HAP-1 (cell line): ENCODE measurements at places on chromosomes 7 and 10.
A peak's percentile ranks its signal among the peaks of the same experiment; 100 is the strongest.

- no peak for DNase-seq
Observed at GRCh38 chr10:124649214-124649613, 95.0 kb downstream of the FAM53B start.

DNA sequence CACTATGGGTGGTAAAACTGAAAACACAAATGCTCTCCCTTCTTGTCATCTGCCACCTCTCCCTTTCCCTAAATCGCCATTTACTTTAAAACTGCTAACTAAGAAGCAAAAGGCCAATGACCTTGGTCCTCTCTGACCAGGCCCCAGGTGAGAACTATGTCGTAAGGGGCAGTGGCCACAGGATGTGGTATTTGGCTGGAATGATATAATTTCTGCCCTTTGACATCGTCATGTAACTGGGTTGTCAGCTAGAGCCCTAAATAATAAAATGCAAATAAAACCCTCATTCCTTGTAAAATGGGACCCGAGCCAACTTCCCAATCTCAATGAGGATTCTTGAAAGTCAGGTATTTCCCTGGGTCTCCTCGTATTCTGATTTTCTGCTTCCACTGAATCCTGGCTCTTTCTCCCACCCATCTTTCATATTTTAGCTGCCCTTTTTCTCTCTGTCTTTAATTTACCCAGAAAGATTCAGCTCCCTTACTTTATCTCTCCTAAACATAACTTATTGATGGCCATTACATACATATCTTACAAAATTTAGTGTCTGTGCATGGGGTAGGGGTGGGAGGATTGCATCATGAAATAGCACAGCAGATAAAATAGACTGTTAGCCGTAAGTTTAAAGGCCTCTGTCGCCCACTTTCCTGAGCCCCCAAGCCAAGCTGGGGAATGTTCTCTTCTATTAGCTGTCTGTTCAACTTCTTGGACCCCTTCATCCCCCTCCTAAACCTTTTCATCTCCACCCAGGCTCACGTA lies 3.2 kb upstream of the EEPD1 start:
- no peak for DNase-seq

GRCh38 chr7:44235582-44236332 lies 35.0 kb downstream of the YKT6 start:
- no peak for DNase-seq

- DNase-seq: no peak
Observed at GRCh38 chr10:131676046-131676799, 224.6 kb upstream of the PPP2R2D start.

- DNase-seq: peak; percentile 20
Observed at GRCh38 chr7:86908948-86909347, 150.5 kb downstream of the ELAPOR2 start.

DNA sequence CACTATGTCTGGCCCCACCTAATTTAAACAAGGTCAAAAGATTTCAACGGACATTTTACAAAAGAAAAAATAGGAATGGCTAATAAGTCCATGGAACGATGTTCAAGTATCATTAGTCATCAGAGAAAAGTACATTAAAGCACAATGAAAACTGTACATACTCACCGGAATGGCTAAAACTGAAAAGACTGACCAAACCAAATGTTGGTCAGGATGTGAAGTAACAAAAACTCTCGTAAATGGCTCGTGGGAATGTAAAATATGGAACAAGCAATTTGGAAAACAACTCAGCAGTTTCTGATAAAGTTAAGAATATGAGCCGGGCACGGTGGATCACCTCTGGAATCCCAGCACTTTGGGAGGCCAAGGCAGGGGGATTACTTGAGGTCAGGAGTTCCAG lies 65.7 kb upstream of the PARD3 start:
- no peak for DNase-seq

DNA sequence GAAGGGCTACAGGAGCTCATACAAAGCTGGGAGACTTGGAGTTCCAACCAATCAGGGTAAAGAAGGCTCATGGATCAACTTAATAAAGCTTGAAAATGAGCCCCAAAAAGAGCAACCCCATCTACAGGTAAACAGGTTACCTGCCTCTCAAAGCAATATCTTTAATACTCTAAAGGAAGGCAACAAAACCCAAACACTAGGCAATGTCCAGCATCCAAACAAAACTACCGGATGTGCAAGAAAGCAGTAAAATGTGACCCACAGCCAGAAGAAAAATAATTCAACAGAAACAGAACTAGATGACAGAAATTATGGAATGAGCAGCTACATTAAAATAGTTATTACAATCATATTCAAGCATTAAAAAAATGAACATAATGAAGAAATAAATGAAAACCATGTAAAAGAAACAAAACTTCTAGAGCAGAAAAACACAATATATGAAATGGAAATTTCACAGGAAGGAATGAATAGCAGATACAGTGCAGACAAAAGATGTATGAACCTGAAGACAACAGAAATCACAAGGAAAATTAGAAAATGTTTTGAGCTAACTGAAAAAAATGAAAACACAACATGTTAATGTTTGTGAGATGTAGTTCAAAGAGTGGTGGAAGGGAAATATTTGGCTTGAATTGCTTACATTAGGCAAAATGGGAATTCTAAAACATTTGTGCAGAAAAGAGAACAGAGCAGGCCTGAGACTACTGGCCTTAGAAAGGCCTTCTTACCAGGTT lies 30.5 kb upstream of the ZMIZ1 start:
- no peak for DNase-seq

DNA sequence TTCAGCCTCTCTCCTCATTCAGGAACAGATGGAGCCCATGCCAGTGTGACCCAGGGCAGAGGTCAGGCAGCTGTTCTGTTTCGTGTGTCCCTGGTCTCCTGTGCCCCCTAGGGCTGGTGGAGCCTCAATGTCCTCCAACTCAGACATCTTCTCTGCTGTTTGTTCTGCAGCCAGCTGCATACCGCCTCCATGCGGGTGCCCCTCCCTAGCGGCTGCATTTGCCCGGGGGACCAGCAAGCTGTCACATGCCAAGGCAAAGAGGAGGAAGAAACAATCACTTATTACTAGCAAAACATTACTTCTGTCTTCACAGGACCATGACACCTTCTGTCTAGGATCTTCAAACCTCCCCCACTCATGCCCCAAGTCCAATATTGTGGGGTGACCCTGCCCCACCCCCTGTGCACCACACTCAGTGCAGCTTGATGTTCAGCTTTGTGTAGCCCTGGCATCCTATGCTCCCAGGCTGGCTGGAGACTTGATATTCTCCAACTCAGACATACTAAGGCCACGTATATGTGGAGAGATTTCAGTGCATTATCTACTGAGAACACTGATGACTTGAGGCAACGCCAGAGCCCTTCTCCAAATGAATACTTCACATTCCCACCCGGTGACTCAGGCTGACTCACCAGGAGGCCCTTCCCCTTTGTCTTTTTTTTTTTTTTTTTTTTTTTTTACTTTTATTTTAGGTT lies 188.9 kb downstream of the SKIDA1 start:
- peak; percentile 30 for DNase-seq

DNA sequence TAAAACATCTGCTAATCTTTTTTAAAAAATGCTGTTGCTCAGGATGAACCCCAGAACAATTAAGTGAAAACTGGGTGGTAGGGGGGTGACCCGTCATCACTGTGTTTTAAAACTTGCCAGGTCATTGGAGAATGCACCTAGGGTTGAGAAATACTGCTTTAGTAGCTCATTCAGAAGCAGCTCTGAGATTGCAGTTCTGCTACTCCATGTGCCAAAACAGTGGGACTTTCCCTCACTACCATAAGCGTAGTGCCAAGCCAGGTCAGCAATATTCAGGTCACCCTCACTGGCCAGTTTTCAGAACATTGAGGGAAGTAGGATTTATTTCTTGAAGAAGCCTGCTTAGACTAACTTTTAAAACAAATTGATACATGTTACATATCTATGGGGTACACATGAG lies 5.2 kb downstream of the STEAP2 start:
- DNase-seq: no peak

- no peak for DNase-seq
Observed at GRCh38 chr7:116527521-116527920, 2.7 kb downstream of the CAV1 start.

DNA sequence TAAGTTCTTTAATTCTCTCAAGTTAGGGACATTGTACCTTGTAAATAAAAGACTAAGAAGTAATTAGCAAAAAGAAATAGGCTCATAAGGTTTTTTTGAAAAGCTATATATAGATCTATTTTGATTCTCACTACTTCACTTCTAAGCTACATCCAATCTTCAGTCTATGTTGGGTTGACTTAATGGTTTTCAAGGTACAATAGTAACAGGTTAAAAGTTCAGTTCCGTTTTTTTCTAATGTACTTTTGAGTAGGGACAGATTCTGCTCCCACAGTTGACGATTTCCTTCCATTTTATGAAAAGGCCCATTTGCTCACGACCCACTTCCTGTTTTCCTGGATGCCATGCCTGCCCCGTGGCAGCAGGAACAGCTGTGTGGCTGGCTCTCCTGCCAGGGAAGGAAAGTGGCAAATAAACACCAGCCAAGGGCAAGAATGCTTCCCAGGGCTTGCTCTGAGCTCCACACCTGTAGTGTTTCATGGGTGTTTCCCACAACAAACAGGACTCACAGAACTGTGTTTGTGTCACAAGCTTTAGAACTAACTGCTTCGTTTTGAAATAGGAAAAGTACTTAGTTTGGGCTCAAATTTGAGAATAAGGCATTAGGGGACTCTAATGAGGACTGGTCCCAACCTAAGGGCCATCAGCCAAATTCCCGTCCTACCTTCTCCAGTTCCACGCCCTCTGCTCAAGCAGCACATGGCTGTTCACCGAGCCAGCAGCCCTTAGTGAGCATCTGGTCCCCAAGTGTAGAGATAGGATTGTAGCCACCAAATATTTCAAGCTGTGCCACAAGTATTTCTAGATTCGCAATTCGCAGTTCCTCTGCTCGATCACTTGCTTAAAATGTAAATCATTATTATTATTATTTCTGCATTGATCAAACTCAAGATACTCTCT lies 240.7 kb downstream of the COBL start:
- DNase-seq: no peak

- DNase-seq: no peak
Observed at GRCh38 chr7:129371487-129371886, 62.7 kb upstream of the STRIP2 start.

GRCh38 chr7:142709921-142710320 lies 39.4 kb upstream of the PRSS1 start:
- DNase-seq: no peak

- no peak for DNase-seq
Observed at GRCh38 chr10:132107949-132108877, 42.5 kb downstream of the JAKMIP3 start.

DNA sequence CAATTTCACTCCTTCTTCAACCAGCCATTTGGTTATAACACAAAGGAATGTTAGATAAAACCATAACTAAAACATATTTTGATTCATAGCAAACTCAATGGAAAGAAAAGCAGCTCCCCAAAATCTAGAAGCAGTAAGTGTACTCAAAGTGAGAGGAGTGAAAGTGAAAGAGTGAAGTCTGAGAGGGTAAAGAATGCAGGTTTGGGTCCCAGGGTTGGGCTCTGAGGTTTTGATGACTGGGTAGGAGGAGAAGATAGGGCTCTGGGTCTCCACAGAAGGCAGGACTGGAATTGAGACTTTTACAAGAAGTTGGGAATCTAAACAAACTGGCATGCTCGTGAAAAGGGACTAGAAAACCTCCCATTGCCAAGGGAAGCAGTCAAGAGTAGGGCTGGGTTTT lies 85.4 kb upstream of the RSU1 start:
- no peak for DNase-seq

GRCh38 chr7:121336579-121336978 lies 7.8 kb downstream of the WNT16 start:
- no peak for DNase-seq

GRCh38 chr7:122092964-122093797 lies 50.9 kb downstream of the AASS start:
- peak; percentile 80 for DNase-seq

DNA sequence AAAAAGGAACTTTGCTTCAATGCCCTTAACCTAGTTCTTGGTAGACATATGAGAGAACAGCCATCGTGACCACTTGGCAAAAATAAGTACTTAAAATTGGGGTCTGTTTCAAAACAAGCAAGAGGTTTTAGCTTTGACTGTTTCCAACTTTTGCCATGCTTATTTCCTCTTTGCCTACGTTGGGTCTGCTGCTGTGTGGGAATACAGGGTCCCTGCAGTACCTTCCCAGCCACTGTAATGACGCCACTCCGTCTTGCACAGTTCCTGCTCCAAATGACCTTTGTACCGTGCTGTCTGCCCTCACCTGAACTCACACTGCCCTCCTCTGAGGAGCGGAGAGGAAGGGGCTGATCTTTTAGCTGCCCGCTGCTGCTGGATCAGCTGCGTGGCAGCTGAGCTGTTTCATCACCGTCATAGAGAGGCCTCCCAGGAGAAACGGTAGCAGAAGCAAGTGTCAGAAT lies 133.1 kb downstream of the MAPK8 start:
- no peak for DNase-seq

- DNase-seq: no peak
Observed at GRCh38 chr7:46146454-46147255, 225.6 kb upstream of the IGFBP3 start.

DNA sequence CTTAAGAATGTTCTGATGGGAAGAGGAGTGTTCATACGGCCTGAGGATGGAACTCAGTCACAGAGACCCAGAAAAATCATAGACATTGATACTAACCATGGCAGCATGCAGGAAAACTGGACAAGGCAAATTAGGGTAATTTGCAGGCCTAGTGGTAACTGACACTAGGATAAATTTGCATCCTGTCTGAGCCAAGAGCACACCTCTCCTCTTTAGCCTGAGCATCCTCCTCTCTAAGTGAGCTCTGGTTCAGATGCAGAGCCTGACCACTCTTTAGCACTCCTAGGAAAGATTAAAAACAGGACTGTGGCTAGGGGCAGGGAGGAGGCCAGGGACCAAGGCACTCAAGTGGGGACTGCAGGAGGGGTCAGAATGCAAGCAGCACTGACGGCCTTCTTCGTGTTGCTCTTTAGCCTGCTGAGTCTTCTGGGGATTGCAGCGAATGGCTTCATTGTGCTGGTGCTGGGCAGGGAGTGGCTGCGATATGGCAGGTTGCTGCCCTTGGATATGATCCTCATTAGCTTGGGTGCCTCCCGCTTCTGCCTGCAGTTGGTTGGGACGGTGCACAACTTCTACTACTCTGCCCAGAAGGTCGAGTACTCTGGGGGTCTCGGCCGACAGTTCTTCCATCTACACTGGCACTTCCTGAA lies at the start of gene TAS2R41:
Gene TAS2R41 (plus strand): TSS at position 373 of the 650 bp plus-strand sequence. CDS start 0 bp downstream, at position 373.
- DNase-seq: no peak

DNA sequence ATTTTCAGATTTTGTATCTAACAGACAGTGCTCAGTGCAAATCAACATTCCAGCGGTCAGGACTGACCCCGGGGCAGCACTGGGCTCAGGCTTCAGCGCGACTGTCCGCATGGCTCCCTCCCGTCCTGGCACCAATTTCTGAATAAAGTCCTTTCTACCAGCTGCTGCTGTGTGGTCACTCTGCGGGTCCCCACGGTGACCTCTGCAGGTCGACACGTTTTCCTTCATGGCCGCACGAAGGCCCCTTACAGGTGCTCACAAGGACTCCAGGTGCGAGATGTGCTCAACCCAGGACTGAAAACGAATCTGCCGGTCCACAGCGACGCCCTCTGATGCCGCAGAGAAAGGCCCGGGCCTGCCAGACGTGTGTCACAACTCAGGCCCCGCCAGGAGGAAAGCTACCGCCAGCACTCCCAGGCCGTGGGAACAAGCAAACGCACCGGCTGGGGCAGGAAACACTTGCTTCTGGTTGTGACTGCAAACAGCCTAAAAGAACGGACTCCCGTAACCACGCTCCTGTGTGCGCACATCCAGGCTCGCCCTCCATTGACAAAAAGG lies 3.7 kb upstream of the UTF1 start:
- no peak for DNase-seq

GRCh38 chr7:71507680-71508602 lies 376.0 kb downstream of the GALNT17 start:
- no peak for DNase-seq
